ENCODE measurements at places on chromosomes 16 and 17.

- DNase-seq: peak; percentile 79
- peaks cover 7% of the 10 kb centered on the region for H3K27me3 ChIP-seq
- peak overlapping the region; percentile 95 for H3K27ac ChIP-seq
- no peaks in the 10 kb centered on the region for H3K36me3 ChIP-seq
- H3K4me1 ChIP-seq: peaks cover 45% of the 10 kb centered on the region
Observed at GRCh38 chr17:42679492-42680330, 1.9 kb downstream of the CCR10 start.

GRCh38 chr16:87538594-87538993, 45.8 kb upstream of the ZCCHC14 start:
- H3K27ac ChIP-seq: no peak overlapping the region
- H3K4me1 ChIP-seq: no peaks in the 10 kb centered on the region
- H3K27me3 ChIP-seq: no peaks in the 10 kb centered on the region
- no peak overlapping the region for H3K4me3 ChIP-seq
- H3K36me3 ChIP-seq: no peaks in the 10 kb centered on the region
- no peak for DNase-seq

- no peak for DNase-seq
- H3K27ac ChIP-seq: peak overlapping the region; percentile 65
- peaks cover 5% of the 10 kb centered on the region for H3K27me3 ChIP-seq
- H3K36me3 ChIP-seq: no peaks in the 10 kb centered on the region
- no peak overlapping the region for H3K4me3 ChIP-seq
- no peaks in the 10 kb centered on the region for H3K4me1 ChIP-seq
Observed at GRCh38 chr16:86199182-86199581, 300.2 kb downstream of the IRF8 start.

GRCh38 chr17:72399608-72400487, 279.0 kb downstream of the SOX9 start:
- no peak overlapping the region for H3K4me3 ChIP-seq
- no peak overlapping the region for H3K27ac ChIP-seq
- H3K4me1 ChIP-seq: no peaks in the 10 kb centered on the region

DNA sequence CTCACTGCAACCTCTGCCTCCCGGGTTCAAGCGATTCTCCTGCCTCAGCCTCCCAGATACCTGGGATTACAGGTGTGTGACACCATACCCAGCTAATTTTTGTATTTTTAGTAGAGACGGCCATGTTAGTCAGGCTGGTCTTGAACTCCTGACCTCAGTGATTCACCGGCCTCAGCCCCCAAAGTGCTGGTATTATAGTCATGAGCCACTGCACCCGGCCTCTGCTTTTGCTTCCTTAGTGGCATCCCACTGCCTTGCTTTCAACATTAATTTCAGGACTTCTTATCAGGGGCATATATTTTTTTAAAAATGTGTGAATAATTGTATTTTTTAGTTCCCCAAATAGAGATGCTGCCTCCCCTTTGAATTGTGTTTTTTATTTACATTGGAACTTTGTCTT, 98.8 kb downstream of the SYCE1L start:
- H3K27ac ChIP-seq: no peak overlapping the region
- H3K36me3 ChIP-seq: no peaks in the 10 kb centered on the region
- DNase-seq: no peak
- no peaks in the 10 kb centered on the region for H3K27me3 ChIP-seq
- H3K4me3 ChIP-seq: no peak overlapping the region
- no peaks in the 10 kb centered on the region for H3K4me1 ChIP-seq

DNA sequence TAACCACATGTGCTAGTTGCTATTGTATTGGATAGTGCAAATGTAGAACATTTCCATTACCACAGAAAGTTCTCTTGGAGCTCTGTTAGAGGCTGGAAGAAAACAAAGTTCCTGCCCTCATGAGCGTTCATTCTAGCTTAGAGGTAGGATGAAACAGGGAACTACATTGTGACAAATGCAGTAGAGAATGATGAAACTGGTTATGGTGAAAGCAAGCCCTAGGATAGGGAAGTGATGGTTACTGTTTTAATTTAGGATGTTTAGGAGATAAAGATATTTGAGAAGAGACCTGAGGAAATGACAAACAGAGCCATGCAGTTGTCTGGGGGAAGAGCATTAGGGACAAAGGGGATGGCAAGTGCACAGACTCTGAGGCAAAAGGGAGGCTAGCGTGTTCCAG, 50.7 kb downstream of the AATF start:
- H3K4me3 ChIP-seq: no peak overlapping the region
- no peaks in the 10 kb centered on the region for H3K27me3 ChIP-seq
- H3K27ac ChIP-seq: no peak overlapping the region
- no peak for DNase-seq
- H3K36me3 ChIP-seq: peaks cover 5% of the 10 kb centered on the region

DNA sequence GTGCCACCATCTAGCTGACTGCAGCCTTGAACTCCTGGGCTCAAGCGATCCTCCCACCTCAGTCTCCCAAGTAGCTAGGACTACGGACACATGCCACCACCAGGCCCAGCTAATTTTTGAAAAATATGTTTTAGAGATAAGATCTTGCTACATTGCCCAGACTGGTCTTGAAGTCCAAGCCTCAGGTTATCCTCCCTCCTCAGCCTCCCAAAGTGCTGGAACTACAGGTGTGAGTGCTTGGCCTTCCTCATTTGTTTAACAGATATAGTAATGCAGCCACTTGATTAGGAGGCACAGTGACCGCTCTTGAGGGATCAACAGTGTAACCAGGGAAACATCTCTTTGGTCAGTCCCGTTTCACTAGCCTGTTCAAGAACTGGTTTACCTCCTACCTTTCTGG, 35.1 kb downstream of the HLF start:
- H3K4me3 ChIP-seq: no peak overlapping the region
- no peak for DNase-seq
- no peaks in the 10 kb centered on the region for H3K27me3 ChIP-seq
- no peak overlapping the region for H3K27ac ChIP-seq

DNA sequence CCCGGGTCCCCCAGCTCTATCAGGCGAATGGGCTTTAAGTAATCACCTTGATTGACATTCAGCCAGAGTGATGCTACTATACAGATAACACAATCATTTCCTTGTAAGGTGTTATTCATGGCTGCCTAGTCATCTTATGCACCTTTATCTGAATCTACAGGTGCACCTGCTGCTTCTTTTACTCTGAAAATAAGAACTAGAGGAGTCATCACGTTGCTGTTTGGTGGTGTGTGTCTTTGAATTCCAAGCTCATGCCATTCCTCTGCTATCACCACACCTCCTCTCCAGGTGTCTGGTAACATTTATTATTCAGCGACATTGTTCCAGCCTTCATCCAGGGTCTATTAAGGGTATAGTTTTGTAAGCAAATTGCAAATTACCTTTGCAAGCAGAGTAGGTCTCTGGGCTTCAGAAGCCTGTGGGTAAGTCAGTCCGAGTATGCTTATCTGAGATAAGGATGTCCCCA, 51.9 kb downstream of the NOS2 start:
- no peaks in the 10 kb centered on the region for H3K36me3 ChIP-seq
- no peak overlapping the region for H3K27ac ChIP-seq
- no peak overlapping the region for H3K4me3 ChIP-seq
- H3K27me3 ChIP-seq: no peaks in the 10 kb centered on the region
- H3K4me1 ChIP-seq: no peaks in the 10 kb centered on the region

DNA sequence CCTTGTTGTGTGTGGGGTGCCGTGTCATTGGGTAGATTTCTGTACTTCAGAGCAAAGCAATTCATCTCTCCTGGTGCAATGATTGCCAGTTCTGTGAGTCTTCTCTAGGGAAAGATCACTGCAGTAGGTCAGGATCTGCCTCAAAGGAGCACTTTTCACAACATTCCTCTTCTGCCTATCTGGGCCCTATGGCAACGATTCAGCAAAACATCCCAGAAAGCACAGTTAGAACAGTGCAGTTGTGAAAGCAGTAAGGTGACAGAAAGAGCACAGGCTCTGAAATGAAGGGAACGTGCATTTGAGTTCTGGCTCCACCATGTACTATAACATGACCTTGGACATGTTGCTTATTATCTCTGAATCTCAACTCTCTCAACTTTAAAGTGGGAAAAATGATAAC, 178.5 kb upstream of the N4BP1 start:
- no peak overlapping the region for H3K27ac ChIP-seq
- H3K4me3 ChIP-seq: no peak overlapping the region
- no peak for DNase-seq
- no peaks in the 10 kb centered on the region for H3K36me3 ChIP-seq
- no peaks in the 10 kb centered on the region for H3K4me1 ChIP-seq
- H3K27me3 ChIP-seq: no peaks in the 10 kb centered on the region

DNA sequence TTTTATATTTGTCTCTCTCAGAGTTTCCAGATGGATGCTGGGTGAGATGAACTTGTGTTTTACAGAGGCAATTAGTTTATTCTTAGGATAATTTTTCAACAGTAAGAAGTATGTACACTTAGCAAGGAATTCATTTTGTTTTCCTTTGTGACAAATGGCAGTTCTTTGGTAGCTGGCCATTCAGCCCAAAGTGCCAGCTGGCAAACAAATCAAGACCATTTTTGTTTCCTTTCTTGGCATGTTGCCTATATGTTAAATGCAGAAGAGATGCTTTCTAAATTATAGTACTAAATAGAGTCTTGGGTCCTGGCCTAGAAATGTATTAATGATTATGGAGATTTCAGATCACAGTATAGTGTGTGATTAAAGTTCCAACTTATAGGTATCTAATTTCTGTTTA, 337.1 kb downstream of the CNTNAP4 start:
- H3K27me3 ChIP-seq: no peaks in the 10 kb centered on the region
- H3K36me3 ChIP-seq: no peaks in the 10 kb centered on the region
- no peak overlapping the region for H3K27ac ChIP-seq
- H3K4me1 ChIP-seq: no peaks in the 10 kb centered on the region
- H3K4me3 ChIP-seq: no peak overlapping the region

DNA sequence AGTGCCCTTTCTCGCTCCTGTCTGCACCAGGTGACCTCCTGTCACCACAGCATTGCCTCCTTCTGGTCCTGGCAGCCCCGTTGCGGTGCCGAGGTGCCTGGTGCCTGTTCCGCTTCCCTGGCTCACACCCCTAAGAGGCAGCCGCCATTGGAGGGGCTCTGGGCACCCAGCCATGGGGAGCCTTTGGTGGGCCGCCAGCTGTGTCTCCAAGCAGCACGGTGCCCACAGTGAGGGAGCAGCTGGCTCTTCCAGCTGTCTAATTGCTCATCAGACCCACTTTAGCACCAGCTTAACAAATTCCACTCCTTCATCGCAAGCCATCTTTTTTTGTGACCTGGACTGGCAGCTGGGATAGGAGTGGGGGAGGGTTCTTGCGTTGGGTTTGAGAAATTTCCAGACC, 276.1 kb downstream of the SNX29 start:
- H3K27ac ChIP-seq: no peak overlapping the region
- no peak for DNase-seq
- no peak overlapping the region for H3K4me3 ChIP-seq
- H3K4me1 ChIP-seq: no peaks in the 10 kb centered on the region
- H3K27me3 ChIP-seq: no peaks in the 10 kb centered on the region
- no peaks in the 10 kb centered on the region for H3K36me3 ChIP-seq

DNA sequence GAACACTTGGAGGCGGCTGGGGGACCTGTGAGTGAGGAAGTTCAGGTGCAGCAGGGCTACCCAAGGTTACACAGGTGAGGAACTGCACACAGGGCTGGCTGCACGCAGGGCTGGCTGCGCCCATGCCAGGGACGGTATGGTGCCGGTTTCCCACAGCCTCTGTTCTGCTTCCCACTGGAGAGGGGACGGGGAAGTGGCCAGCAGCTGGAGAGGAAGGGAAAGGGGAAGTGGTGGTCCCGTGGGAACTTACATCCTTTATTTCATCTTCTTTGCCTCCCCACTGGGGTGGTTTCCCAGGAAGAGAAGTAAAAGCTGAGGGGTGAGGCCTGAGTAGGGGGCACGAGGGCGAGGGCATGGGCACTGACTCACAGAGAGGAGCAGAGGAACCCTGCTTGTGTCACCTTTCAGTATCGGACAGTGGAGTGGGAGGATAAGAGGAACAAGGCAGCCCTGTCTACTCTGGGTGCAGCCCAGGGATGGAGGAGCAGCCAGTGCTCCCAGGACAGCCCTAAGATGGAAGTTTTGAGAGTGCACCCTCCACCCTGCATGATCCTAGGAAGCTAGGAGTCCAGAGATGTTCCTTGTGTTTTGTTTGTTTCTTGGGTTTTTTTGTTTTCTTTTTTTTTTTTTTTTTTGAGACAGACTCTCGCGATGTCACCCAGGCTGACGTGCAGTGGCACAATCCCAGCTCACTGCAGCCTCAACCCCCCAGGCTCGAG, 25.5 kb upstream of the CDH1 start:
- H3K4me3 ChIP-seq: no peak overlapping the region
- H3K27me3 ChIP-seq: no peaks in the 10 kb centered on the region
- H3K36me3 ChIP-seq: no peaks in the 10 kb centered on the region
- DNase-seq: no peak

DNA sequence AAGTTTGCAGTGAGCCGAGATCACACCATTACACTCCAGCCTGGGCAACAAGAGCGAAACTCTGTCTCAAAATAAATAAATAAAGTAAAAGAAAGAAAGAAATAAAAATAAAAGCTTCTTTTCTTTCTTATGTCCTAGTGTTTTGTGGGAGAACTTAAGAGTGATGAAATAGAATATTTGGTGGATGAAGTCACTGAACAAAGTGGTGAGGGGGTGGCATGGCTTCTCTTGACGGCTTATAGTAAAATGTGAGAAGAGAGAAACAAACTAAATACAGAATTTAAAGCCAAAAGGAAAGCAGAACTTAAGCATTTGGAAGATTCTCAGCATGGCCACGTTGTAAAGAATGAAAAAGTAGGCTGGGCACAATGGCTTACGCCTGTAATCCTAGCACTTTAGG, 15.3 kb downstream of the SGF29 start:
- H3K36me3 ChIP-seq: no peaks in the 10 kb centered on the region
- H3K4me3 ChIP-seq: no peak overlapping the region
- no peaks in the 10 kb centered on the region for H3K27me3 ChIP-seq
- no peak overlapping the region for H3K27ac ChIP-seq

DNA sequence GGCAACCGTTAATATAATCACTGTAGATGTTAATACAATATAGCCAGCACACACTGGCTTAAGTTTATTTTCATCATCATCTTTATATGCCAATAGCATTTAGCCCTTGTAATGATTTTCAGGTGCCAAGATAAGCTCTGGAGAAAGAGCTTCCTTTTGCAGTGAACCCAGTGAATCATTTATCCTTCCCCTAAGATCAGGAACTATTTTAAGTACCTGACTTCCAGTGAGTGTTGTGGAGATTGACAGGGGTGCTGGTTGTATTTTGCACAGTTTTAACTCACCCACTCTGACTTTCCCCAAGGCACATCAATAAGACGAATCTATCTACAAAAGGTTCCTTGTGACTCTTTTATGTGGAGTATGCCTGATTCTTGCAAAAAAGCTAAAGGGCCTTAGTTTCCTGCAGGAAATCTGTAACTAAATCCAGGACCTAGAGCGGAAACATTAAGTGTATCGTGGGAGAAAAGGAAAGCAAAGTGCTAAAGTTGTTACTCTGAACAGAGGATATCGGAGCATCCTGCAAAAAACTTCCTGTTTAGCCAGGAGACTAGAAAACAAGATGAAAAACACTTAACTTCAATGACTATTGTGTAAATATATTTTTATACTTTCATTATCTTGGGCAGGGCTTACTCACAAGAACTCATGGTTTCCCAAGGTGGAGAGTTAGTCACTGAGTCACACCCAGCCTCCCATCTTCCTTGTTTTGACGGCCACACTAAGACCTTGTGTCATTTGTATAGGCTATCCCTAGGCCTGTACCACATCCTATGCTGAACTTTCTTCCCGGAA, 183.6 kb downstream of the MAP2K6 start:
- no peaks in the 10 kb centered on the region for H3K4me1 ChIP-seq
- no peak overlapping the region for H3K27ac ChIP-seq
- no peaks in the 10 kb centered on the region for H3K27me3 ChIP-seq

Measured in colonic mucosa (tissue), 4 donors.